ENCODE measurements at places on chromosomes 7 and 10.
A peak's percentile ranks its signal among the peaks of the same experiment; 100 is the strongest.

DNA sequence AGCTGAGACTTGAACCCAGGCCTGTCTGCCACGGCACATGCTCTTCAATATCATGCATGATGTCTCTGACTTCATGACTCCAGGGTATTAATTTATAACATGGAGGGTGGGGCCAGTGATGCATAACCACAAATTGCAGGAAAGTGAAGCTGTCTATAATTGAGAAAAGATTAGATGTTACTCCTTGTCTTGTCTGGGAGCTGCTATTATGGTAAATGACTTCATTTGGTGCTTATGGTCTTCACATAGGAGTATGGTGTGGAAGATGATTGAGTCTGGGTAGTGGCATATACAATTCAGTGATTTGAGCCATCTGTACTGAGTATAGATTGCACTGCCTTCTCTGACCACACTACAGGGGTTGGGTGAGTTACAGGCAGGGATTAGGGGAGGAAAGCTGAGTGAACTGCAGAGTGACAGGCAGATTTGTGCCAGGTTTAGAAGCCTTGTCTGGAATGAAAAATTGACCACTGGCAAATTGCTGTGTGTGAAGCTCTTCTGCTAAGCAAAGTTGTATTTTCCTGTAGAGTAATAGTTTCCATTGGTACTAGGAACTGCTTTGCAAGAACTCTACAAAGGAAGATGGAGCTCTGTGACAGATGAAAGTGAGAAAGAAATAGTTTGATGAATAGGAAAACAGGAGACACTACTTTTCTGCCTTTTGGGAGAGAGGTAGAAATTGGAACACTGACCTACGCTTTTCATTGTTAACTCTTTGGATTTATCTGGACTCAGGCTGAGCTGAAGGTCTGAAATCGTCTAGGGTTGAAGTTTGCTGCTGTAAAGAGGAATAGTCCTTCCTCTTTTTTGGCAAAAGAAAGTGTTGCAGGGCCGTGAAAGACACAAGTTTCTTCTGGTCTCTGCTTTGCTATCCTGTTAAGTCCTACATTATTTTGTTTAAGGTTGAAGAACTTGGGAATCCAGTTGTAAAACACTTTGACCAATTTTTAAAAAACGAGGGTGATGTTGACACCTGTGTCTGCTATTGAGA, 2.7 kb downstream of the SND1 start:
- DNase-seq, result no peak

GRCh38 chr7:1973321-1974251, 259.2 kb downstream of the MAD1L1 start:
- DNase-seq, result no peak

DNA sequence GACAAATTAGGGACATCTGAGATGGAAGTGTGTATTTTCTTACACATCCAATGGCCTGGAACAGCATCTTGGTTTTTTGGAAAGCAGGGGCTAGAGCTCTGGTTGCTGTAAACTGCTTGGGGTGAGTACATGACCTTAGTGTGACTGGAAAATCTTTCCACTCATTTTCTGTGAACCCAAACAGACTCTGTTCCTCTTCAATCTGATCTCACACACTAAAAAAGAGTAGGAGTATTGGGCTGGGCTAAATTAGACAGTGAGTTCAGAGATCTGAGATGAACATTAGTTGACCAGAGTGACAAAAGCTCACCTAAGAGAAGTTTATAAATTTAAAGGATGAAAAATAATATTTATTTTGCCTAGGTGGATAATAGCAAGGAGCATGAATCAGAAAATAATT, 59.2 kb downstream of the OR13A1 start:
- no peak for DNase-seq

DNA sequence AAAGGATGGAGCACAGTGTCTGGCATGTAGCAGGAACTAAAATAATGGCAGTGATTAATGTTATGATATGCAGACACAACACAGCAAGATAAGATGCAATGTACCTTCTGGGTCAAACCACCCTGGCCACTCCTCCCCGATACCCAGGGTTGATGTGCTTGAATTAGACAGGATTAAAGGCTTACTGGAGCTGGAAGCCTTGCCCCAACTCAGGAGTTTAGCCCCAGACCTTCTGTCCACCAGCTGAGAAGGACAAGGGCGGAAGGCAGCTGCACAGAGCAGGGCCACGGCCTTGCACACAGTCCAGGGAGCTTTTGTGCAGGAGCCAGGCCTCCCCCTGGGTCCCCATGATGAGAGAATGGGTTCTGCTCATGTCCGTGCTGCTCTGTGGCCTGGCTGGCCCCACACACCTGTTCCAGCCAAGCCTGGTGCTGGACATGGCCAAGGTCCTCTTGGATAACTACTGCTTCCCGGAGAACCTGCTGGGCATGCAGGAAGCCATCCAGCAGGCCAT, at the start of gene RBP3:
RBP3 (plus strand) TSS at position 226 of the 514 bp plus-strand sequence; CDS start at position 348, 122 bp downstream.
- DNase-seq, result no peak

DNA sequence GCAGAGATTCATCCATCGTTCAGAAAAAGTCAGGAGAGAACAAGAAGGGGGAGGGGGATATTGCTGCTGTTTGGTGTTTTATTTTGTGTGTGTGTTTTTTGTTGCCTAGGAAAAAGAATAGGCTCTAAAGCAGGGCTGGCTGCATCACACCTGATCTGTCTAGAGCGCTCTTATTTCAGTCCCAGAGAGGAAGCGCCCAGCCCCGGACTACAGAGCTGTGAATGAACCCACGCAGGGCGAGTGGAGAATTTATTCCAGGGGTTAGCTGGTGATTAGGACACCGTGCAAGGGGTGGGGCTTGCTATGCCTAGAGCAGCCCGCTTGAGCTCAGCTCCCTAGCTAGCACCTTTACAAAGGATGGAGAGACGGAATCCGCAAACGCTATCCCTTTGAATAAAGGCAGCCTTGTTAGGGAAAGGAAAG, 621 bp upstream of the FAM13C start:
- DNase-seq, result peak; percentile 60

- DNase-seq, result no peak
These were observed 42.5 kb downstream of the C7orf25 start for GRCh38 chr7:42869131-42870020.

DNA sequence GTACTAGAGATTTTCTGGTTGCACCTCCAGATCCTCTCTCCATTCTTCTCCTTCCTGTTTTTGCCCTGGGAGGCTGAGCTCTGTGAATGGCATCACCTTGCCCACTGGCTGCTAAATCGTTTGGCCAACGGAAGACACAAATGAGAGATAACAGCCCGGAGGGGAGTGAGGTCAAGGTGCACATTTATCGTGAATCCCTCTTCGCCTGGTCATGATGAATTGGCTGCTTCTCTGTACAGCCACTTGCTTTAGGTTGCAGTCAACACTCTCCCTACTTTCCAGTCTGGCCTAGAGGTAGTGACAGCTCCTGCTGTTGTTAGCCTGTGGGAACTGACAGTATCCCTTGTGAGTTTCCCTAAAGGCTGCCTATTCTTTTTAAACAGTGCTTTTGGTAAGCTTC, 85.4 kb upstream of the CHCHD3 start:
- DNase-seq, result no peak

DNA sequence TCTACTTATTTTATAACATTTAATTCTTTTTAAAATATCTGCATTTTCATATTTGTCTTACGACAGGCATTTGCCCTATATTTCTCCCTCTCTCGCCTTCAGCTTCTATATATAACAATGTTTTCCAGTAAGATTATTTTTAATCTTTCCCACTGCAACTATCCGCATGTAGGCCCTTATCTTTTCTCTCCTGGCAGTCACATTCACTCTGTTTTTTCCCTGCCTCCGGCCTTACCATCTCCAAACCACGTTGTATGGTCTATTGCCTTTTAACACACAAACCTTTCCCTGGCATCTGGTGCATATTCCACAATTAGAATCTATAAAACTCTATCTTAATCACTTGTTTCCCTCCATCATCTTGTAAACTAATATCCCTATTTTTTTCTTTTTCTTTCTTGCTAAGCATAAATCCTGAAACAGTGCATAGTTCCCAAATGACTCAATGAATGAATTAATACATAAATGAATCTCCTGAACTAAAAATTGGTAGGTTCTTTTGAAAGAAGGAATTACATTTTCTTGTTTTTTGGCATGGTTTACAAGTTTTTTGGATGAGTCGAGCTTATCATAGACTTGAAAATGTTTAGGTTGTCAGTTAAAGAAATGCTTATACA, 173.2 kb downstream of the SEMA3A start:
- no peak for DNase-seq

DNA sequence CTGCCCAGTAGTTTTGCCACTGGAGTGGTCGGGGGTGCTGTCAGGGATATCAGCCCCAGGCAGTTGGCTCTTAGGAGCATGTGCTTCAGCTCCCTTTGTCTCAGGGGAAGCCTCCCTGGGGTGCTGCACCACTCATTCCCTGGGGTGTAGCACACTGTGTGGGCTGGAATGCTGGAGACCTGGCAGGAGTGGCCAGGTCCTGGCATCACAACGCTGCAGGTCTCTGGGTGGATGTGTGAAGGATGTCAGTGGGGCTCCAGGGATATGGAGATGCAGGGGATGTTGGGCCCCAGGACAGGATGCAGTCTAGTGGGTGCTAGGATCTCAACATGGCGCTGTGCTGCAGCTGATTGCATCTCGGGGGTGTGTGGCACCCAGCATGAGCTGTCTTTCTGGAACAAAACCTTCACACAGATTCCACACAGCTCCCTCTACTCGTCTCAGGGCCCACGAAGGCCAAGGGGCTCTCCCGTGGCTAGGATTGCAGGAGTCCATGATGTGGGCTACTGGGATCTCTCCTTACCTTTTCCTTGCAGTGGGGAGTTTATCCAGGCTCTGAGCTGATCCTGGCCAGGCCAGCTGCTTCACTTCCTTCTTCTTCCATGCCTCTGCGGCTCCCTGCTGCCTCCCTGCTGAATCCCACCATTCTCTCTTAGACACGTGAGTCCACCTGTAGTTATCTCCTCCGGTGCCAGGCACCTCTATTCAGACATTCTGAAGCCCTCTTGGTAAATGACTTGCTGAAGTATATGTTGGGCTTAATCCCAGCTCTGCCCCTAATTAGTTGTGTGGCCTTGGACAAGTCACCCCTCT, 295.1 kb downstream of the RPS24 start:
- no peak for DNase-seq

DNA sequence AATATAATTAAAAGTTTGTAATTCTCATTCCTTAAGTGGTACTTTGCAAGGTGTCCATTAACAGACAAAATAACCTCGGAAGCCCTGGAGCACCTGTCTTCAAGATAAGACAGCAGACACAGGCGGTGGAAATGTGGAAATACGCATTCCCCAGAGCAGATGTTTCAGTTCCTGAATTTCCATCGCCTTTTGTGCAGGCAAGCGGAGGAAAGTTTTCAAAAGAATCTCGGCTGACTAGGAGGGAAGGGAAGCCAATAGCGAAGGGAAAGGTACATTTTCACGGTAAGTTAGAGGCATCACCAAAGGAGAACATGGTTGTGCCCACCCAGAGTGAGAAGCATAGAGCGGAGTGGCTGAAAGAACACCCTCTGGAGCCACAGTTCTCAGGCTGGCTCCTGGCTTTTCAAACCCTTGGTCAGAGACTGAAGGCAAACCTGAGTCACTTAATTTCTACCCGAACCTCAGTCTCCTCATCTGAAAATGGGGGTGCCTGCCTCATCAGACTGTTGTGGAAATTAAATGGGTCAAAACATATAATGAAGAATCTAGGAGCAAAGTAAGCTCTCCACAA, 13.6 kb downstream of the CPA1 start:
- no peak for DNase-seq

DNA sequence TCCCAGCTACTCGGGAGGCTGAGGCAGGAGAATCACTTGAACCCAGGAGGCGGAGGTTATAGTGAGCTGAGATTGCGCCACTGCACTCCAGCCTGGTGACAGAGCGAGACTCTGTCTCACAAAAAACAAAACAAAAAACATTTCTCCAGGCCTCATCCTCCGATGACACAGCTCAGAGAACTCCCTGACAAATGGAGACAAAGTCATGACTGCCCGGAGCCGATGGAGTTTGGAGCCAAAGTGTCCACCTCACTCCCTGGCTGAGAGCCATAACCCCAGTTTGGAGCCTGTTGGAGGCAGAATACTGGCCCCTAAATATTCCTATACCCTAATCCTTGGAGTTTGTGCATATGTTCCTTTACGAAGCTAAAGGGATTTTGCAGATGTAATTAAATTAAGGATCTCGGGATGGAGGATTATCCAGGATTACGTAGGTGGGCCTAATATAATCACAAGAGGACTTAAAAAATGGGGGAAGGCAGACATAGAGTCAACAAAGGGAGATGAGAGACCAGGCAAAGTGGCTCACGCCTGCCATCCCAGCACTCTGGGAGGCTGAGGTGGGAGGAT, 22.7 kb downstream of the SSC4D start:
- no peak for DNase-seq

Data from substantia nigra (tissue), 51 donors.